Activated CD8-positive, alpha-beta T cell treated with anti-CD3 and anti-CD28 coated beads for 36 hours (primary cell): ENCODE measurements at places on chromosomes 7 and 10. TPM values are rescaled to one million over a fixed set of nuclear protein-coding genes. Genes with fewer than 3 reads are reported as not detected.

DNA sequence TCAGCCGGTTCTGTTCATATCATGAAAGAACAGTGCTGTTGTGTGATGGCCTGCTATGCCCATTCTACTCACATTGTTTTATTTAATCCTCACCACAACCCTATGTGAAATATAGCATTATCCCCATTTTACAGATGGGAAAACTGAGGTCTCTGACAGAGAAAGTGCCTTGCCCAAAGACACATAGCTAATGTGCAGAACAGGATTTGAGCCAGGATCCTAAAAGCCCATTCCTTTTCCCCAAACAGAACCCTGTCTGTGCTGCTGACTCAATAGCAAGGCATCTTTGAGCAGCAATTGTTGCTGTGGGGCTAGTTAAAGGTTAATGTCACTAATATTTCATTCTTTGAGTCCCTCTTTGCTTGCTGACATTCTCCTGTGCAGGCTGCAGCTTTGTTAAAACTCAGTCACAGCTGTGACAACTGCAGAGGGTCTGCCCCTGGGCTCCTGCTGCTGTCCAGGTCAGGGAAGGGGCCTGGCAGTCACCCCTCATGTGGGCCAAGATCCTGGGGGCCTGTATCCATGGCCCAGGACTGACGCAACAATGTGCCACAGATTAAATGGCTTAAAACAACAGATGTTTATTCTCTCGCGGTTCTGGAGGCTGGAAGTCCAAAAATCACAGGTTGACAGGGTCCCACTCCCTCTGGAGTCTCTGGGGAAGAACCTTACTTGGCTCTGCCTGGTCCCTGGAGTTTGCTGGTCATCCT is 40.4 kb downstream of the AFAP1L2 start:
- no peak for DNase-seq

- peak; percentile 74 for DNase-seq
Observed at GRCh38 chr10:103564776-103565520, 71.4 kb downstream of the NEURL1 start.

NPY4R2 gene
- total RNA-seq: not detected

- DNase-seq: no peak
Observed at GRCh38 chr7:44540592-44541027, 520 bp downstream of the NPC1L1 start.

GRCh38 chr10:12221323-12222298 is 25.6 kb downstream of the CDC123 start:
- DNase-seq: no peak

GRCh38 chr7:26616235-26616634 is 248.2 kb downstream of the SKAP2 start:
- no peak for DNase-seq

- no peak for DNase-seq
Observed at GRCh38 chr7:31819031-31819430, 132.0 kb downstream of the PPP1R17 start.

- DNase-seq: peak; percentile 90
Observed at GRCh38 chr10:88116971-88117626, 253.7 kb downstream of the PTEN start.
